COR-L47 (cell line): ENCODE measurements at places on chromosomes 11 and 22.

GRCh38 chr11:121654259-121654842 is 201.6 kb upstream of the SORL1-AS1 start:
- no peak for DNase-seq

DNA sequence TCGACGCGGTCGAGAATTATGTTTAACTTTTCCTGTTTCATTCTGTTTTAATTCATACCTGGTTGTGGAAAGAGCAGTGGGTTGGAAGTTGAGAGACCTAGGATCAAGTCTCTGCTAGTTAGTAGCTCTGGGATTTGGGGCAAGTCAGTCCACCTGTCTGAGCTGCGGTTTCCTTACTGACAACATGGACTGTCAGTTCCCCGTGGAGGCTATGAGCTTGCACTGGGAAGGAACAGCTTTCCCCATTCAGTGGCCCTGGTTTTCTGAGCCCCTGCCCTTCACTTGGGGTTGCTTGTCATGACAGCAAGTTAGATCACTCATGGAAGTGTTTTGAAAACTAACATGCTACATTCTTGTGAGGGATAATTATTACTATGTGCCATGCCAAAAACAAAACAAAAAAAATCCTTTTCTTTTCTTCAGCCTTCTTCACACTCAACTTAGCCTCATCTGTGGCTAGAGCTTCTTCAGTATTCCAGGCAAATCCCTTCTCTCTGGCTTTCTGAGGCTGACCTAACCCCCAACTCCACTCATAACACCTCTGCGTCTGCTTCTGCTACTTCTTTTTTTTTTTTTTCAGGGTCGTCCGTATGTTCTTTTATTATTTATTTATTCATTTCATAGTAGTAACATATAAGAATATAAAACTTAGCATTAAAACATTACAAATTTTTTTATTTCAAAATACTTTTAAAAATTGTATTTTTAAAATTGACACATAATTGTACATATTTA is 43.0 kb upstream of the ZBED5 start:
- DNase-seq: no peak

- DNase-seq: no peak
Observed at GRCh38 chr22:37079668-37080171, 28.2 kb downstream of the KCTD17 start.

DNA sequence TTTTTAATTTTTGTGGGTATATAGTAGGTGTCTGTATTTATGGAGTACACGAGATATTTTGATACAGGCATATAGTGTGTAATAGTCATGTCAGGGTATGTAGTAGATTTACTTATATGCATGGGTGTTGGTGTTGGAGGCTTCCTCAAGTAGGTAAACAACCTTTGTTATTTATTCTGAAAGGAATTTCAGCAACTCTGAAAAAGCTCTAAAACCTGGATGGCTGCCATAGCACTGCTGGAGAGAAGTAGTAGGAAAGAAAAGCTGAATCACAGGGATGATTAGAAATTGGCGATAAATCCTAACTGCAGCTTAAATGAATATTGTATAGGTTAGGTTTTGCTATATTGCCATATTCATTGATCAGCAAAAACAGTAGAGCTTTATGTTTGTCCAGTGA is 44.4 kb upstream of the ST14 start:
- peak; percentile 16 for DNase-seq

GRCh38 chr22:48836673-48837340 is 990.9 kb downstream of the BRD1 start:
- DNase-seq: no peak

DNA sequence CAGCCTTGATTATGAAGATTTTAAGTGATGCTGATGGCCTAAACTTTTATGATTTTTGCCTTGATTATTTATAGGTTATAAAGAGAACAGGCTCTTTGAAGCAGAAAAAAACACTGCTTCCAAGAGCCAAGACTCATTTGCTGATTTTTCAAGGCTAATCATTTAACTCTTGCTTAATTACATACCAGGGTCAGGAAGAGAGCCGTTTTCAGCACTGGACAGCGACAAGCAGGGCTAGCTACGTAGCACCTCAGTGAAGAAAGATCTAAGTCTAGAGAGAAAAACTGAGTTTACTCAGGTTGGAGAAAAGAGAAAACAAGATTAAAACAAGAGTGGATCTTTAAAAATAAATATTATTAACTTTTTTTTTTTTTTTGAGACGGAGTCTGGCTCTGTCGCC is 615.4 kb upstream of the B3GAT1 start:
- no peak for DNase-seq

- no peak for DNase-seq
Observed at GRCh38 chr11:33207408-33207985, 46.2 kb upstream of the CSTF3 start.

DNA sequence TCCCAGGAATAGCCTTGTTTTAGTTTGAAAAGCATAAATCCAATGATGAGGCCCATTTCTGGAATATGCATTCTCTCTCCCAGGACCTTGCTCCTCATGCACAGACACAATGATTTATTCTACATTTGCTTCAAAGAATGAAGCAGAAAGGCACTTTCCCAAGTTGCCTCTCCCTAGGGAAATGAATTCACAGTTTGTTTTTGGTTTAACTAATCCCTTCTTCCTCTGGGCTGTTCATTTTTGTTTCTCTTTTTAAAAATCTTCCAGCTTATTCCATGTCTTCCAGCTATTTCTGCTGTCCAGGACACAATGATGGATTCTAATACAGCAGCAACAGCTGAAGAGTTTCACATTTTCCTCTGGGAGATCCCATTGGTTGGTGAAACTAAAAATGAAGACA is 1529.2 kb upstream of the TENM4 start:
- no peak for DNase-seq

- DNase-seq: no peak
Observed at GRCh38 chr11:86014221-86014620, 54.7 kb downstream of the PICALM start.

GRCh38 chr22:25382762-25383161 is 163.3 kb downstream of the CRYBB2 start:
- DNase-seq: peak; percentile 3

GRCh38 chr22:27543460-27543859 is 258.1 kb downstream of the MN1 start:
- DNase-seq: no peak

DNA sequence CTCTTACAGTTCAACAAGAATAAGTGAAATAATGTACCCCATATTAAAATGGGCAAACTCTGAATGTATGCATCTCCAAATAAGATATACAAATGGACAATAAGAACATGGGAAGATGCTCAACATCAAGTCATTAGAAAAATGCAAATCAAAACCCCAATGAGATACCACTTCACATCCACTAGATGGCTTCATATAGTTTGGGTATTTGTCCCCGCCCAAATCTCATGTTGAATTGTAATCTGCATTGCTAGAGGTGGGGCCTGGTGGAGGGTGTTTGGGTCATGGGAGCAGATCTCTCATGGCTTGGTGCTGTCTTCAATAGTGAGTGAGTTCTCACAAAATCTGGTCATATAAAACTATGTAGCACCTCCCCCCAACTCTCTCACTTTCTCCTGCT is 5.7 kb downstream of the MPZL2 start:
- DNase-seq: no peak

- DNase-seq: no peak
Observed at GRCh38 chr11:29255401-29255800, 761.4 kb downstream of the KCNA4 start.

GRCh38 chr22:22080270-22080669 is 97.7 kb upstream of the TOP3B start:
- no peak for DNase-seq

- no peak for DNase-seq
Observed at GRCh38 chr22:24567668-24568067, 11.9 kb downstream of the SNRPD3 start.

DNA sequence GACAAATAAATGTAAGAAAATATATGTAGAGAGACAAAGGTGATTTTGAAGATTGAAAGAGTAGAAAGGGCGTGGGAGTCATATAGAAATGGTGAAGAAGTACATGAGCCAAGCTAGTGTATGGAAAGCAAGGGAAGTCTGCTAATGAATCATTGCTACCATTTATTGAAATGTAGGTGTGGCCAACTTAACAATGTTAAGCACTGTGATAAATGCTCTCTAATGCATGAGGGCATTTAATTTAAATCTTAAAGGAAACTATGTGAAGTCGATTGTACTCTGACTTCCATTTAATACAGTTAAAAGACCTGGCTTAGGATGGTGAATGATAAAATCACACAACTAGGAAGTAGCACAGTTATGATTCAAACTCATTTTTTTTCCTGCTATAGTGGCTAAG is 219.9 kb downstream of the CASP12 start:
- DNase-seq: no peak

DNA sequence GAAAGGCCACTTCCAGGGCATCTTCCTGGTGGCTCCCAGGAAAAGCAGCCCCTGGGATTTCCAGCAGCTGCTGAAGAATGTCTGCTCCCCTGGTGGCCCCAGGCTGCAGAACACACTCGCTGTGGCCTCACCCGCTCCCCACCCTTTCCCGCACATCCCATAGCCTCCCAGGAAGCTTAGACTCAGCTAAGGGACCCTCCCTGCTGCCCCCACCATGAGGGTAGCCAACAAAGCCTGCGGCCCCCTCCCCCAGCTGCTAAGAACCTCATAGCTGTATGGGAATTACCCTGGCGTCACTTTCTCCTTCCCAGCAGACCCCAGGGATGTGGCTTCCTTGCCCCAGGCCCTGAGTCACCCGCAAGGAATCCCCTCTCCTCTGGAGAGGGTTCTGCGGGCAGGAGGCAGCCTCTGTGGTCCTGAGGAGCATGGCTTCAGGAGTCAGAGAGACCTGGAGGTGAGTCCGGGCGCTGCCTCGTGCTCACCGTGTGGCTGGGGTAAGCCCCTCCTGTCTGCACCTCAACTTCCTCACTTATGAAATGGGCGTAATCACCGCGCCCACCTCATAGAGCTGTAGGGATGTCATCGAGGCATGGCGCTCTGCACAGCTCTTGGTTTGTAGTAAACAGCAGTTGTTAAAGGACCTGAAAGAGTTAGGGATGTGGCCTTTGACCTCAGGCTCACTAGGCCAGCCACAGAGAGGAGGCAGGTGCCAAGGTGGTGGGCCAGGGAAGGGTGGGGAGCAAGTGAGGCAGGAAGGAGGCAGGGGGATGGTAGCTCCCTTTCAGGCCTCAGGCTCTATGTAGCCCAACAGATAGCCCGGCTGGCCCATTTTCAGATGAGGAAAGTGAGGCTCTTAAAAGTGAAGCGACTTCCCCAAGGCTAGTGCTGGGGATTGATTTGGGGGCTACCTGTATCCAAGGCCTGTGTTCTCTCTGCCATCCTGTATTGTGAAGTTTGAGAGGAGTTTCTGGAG is 71.2 kb downstream of the LRRC32 start:
- DNase-seq: no peak

DNA sequence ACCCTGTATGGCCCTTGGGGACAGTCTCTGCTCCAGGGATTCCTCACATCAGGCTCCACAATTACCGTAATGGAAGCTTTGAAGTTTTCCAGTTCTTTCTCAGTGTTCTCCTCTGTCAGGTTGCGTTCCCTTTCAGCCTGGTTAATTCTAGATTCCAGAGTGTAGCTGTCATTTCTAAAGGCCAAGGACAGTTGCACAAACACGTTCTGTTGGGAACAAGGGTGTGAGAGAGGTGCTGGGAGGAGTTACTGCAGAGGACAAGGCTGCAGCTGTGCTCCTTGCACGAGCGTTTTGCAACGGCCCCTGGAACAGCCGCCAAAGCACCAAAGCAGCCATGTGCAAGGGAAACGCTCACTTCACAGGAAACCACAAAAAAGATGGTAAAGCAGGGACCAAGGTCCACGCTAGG is 35.9 kb upstream of the LYVE1 start:
- DNase-seq: no peak

DNA sequence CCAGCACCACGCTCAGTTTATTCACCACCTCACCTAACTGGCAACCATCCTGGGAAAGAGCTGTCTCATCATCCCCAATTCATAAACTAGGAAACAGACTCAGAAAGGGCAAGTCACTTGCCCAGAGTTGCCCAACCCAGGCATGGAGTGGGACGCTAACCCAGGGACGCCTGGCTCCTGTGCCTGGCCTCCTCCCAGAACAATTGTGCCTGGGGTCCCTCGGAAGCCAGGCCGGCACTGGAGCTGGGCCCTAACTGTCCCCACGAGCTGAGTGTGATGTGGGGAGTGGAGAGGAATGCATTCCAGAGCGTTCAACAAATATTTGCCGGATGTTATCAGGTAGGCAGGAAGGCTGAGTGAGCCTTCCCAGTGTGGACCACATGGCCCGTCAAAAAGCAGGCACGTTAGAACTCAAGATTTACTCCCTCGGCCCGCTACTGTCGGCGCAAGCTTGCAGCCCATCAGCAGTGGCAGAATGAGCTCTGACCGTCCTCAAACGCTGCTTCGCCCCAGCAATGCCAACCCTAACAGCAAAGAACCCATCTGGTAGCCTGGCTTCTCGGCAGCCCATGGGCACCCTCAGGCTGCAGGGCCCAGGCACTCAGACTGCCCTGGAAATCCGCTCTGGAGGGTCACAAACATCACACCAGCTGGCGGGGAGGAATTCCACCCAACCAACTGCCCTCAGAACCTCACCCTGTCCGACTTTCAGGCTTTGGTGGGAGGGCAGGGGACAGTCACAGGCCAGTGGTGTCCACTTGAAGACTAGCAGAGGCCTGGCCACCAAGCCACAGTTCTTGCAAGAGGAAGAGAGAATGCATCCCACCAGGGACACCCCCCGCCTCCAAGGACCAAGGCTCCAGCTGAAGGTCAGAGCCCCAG is 35.6 kb downstream of the MYH9 start:
- no peak for DNase-seq

DNA sequence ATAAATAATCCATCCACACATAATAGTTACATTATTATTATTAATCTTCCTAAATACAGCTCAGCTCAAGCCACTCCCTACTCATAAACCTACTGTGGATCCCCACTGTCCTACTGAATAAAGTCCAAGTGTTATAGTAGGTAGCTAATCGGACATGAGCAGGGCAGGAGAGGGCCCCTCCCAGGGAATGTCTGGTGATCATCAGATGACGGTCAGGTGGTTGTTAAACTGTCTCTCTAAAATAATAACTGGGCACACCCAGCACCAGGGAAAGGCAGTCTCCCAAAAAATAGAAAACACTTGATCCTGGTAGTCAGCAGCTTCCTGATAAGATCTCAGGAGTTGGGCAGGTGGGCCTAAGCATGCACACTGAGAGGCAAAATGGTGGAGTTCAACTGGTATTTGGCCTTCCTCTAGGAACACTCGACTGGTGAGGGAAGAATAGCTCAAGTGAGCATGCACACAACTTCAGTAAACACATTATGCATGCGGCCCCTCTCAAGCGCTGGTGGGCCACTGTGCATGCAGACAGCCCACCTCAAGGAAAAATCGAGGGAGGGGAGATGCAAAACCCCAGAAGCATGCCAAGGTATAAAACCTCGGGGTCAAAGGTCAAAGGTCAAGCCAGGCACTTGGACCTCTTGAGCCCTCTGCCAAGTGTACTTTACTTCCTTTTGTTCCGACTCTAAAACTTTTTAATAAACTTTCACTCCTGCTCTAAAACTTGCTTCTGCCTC is 65.0 kb downstream of the LRRC32 start:
- DNase-seq: no peak

- DNase-seq: no peak
Observed at GRCh38 chr11:95585752-95586077, 203.9 kb downstream of the FAM76B start.

GRCh38 chr11:119339589-119340334 is 921 bp downstream of the C1QTNF5 start:
- peak; percentile 3 for DNase-seq
